ENCODE measurements at places on chromosomes 16 and 17. TPM values are rescaled to one million over a fixed set of nuclear protein-coding genes. Genes with fewer than 3 reads are reported as not detected.

The CCL5 gene
- total RNA-seq: not detected

GRCh38 chr16:370979-371514, 709 bp upstream of the MRPL28 start:
- DNase-seq: no peak

The ANKRD40CL gene
- total RNA-seq: not detected

DNA sequence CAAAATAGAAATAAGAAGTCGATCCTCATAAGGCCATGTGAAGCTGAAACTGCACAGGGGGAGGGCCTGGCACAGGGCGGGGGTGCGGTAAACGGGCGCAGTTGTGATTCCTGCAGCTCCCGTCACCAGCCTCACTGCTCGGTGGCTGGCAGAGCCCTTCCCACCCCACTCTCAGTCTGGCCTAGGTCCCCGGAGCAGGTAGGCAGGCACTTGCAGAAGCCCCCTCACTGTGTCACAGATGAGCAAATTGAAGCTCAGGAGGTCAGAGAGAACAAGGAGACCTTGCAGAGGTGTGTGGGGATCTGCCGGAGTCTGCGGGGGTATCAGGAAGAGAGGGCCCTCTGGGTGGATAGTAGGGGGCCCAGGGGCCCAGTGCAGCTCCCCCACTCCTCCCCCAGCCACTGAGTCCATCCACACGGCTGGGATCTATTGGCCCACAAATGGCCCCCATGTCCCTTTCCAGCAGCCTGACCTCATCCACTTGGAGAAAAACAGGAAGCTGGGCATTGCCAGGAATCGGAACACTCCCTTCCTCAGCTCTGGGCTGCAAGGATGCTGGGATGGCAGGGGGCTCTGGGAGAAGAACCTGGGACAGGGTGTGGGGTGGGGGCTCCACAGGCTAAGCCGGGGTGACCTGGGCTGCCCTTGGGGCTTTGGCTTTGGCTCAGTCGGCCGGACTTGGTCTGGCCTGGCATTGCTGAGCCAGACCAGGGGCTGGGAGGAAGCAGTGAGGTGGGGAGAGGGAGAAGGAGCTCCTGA, 21.4 kb upstream of the MAP3K14 start:
- no peak for DNase-seq

The HSPB9 gene
- 0.07 TPM for total RNA-seq

DNA sequence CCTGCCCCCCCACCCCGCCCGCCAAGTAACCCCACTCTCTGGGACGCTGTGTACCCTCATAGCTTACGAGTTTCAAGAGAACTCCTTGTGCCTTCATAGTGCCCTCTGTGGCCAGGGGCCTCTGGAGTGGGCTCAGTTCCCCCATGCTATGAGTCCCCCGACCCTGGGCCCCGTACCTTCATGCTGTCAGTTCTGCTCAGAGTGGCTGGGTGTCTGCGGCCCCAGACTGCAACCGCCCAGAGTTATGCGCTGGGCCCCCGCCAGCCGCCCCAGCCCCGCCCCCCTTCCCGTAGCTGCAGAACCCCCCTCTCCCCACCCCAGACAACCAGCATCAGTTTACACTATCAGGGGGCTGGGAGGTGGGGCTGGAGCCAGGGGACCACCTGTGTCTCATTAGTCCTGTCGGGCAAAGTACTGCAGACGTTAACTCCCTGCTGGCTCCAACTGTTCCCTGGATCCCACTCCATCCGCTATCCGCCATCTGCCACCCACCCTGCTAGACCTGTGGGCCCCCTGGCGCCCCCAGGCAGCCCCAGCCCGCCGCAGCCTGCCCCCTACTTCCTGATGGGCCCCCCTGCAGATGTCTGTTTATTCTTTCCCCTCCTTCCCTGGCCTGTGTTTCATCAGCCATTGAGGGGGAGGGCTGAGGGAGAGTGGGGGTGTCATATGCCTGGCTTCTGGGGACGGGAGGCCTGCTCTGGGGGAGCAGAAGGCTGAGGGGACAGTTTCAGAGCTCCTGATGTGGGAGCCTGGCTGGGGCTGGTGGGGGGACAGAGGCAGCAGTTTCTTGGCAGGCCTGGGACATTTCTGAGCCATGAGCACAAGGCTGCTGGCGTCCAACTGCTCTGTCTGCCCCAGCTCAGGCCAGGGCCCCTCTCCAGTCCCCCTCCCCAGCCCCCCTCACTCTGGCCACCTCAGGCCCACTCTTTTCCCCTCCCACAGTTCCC, at the start of gene MFAP4:
Gene MFAP4 (minus strand): TSS at position 217 of the 947 bp plus-strand sequence. CDS start 35 bp downstream, at position 182.
- DNase-seq: no peak

The PERCC1 gene
- total RNA-seq: not detected

DNA sequence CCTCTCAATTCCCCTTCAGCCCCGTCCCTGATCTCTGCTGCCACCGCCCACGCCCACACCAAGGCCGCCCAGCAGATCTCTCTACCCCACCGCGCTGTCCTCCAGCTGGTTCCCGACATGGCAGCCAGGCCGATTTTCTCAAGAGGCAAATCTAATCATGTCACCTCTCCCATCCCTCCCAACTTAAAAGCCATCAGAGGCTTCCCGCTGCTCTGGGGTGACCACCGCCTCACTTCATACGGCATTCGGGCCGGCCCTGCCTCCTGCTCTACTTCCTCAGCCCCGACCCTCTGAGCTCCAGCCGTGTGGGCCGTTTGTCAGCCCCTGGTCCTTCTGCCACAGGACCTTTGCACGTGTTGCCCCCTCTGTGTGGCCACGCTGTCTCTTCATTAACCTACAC, 63.2 kb downstream of the RPH3AL start:
- DNase-seq: no peak

- DNase-seq: peak; percentile 83
Observed at GRCh38 chr17:69607162-69607834, 192.8 kb downstream of the MAP2K6 start.

GRCh38 chr16:15427648-15428239, 6.6 kb upstream of the BMERB1 start:
- DNase-seq: peak; percentile 73

- DNase-seq: no peak
Observed at GRCh38 chr16:12901597-12902461, at the start of gene SHISA9. TSS of gene SHISA9 (plus strand) at chr16:12901598.

The EPOP gene
- total RNA-seq: 11.6 TPM
